ENCODE measurements at places on chromosomes 11 and 22. TPM values are rescaled to one million over a fixed set of nuclear protein-coding genes. Genes with fewer than 3 reads are reported as not detected.

GRCh38 chr11:79794484-79795393 is 353.9 kb upstream of the TENM4 start:
- H3K27ac ChIP-seq, result no peak overlapping the region
- H3K36me3 ChIP-seq, result no peaks in the 10 kb centered on the region
- no peak for DNase-seq
- H3K4me3 ChIP-seq, result no peak overlapping the region

GRCh38 chr11:119895981-119896380 is 167.0 kb upstream of the NECTIN1 start:
- no peak for DNase-seq
- no peak overlapping the region for H3K4me3 ChIP-seq
- H3K27ac ChIP-seq, result no peak overlapping the region
- no peaks in the 10 kb centered on the region for H3K36me3 ChIP-seq
- H3K4me1 ChIP-seq, result no peaks in the 10 kb centered on the region

Gene OR5B21
- not detected for total RNA-seq

Gene CSTF3
- 15.7 TPM for total RNA-seq

GRCh38 chr11:18106688-18107087 is 806 bp upstream of the SAAL1 start:
- peaks cover 5% of the 10 kb centered on the region for H3K4me1 ChIP-seq
- peak overlapping the region; percentile 99 for H3K4me3 ChIP-seq
- H3K27me3 ChIP-seq, result no peaks in the 10 kb centered on the region
- no peak overlapping the region for H3K27ac ChIP-seq
- H3K36me3 ChIP-seq, result no peaks in the 10 kb centered on the region
- peak; percentile 31 for DNase-seq

DNA sequence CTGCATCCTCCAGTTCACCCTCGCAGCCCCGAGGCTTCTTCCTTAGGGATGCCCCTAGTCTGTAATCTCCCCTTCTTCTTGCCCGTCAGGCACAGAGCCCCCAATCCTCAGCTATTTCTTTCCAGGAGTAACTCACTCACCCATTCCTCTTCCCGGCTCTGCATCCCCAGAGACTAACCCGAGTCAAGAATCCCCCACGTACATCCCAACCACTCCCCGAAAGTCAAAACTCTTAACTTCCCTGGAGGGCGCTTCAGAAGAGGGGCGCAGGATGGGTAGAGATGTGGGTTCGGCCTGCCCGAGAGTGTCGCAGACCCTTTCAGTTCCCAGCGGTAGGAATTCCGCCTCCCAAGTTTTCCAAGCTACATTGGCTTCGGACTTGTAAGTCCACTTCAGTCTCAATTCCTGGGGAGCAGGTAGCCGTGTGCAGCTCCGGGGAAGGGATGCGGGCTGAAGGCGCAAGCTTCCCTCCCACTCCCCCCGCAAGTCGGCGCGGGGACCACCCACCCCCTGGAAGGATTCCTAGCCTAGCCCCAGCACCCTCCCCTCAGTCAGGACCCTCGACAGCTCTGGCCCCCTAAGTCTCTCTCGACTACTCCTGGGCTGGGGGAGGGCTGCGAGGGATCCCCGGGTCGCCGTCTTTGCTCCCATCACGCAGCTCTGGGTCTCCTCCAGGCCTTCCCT is 871 bp downstream of the BDNF start:
- H3K27ac ChIP-seq, result peak overlapping the region; percentile 48
- H3K36me3 ChIP-seq, result no peaks in the 10 kb centered on the region
- H3K4me3 ChIP-seq, result peak overlapping the region; percentile 92

DNA sequence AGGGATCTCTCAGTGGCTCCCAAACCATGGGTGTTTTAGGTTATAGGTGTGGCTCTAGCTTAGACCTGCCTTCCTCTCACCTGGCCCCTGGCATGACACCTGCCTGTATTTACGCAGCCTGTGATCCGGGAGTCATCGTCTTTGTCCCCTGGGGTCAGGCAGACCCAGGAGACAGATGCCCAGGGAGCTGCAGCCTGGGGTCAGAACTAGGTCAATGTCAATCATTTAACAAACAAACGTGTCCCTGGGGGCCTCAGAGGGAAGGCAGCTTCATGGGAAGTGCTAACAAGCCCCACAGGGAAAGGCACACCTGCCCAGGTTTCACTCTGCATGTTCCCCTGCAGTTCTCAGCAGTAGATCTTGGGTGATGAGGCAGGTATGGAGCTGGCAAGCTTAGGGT is 12.0 kb downstream of the BACE1-AS start:
- H3K4me1 ChIP-seq, result peaks cover 12% of the 10 kb centered on the region
- H3K36me3 ChIP-seq, result no peaks in the 10 kb centered on the region
- DNase-seq, result no peak
- H3K27me3 ChIP-seq, result no peaks in the 10 kb centered on the region
- no peak overlapping the region for H3K4me3 ChIP-seq

- no peaks in the 10 kb centered on the region for H3K27me3 ChIP-seq
- no peak overlapping the region for H3K4me3 ChIP-seq
These were observed 5.5 kb downstream of the ACRV1 start for GRCh38 chr11:125675196-125675595.

Gene EIF3L
- 323 TPM for total RNA-seq

DNA sequence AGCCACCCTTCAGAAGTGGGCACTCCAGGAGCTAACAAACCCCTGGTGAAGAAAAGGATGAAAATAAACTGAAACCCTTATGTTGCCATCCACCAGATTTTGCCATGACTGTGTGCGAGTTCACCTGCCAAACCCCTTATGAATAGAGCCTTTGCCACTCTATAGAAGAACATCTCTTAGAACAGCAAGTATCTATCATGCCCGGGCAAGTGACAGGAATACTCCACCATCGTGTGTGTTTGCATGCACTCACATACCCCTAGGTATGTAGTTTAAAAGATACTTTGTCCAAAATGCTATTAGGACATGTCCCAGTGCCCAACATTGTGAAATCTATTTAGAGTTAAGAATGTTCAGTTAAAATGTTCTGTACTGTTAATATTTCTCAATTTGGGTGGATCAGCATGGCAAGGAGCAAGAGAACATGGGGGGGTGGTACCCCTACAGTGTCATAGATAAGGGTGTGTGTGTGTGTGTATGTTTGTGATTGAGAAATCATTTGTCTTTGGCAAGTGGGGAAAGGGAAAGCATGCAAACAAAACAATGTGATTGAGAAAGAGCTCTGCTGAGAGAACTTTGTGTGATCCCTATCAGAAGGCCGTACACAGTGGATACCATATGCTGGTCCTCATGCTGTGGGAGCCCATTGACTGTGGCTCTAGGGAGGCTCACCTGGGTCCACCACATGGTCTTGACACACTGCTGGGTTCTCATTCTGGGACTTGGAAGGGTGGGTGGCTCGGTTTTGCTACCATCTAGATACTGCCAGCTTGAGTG is 94.9 kb downstream of the ZBTB16 start:
- H3K27ac ChIP-seq, result no peak overlapping the region
- no peaks in the 10 kb centered on the region for H3K36me3 ChIP-seq
- H3K27me3 ChIP-seq, result peaks cover 23% of the 10 kb centered on the region
- DNase-seq, result peak; percentile 60
- no peak overlapping the region for H3K4me3 ChIP-seq

- H3K27ac ChIP-seq, result no peak overlapping the region
- H3K4me3 ChIP-seq, result no peak overlapping the region
- no peaks in the 10 kb centered on the region for H3K36me3 ChIP-seq
- peaks cover 4% of the 10 kb centered on the region for H3K4me1 ChIP-seq
These were observed 9.2 kb downstream of the KCNC1 start for GRCh38 chr11:17743808-17744119.

Data from GM23248 (cell line).